ENCODE measurements at places on chromosomes 13 and 19. TPM values are rescaled to one million over a fixed set of nuclear protein-coding genes. Genes with fewer than 3 reads are reported as not detected.

EXOC3L2 gene
- 1.4 TPM for polyA plus RNA-seq

ZNF208 gene
- polyA plus RNA-seq = 1.2 TPM

ANKLE1 gene
- polyA plus RNA-seq = 0.42 TPM

CEACAM3 gene
- not detected for polyA plus RNA-seq

ZNF556 gene
- polyA plus RNA-seq = not detected

DKKL1 gene
- 4.0 TPM for polyA plus RNA-seq

MBD3L2B gene
- not detected for polyA plus RNA-seq

ERICH4 gene
- not detected for polyA plus RNA-seq

ATP4A gene
- polyA plus RNA-seq = not detected

FAAP24 gene
- 17.5 TPM for polyA plus RNA-seq

C1QTNF9B gene
- polyA plus RNA-seq = not detected

ZNF726 gene
- 4.5 TPM for polyA plus RNA-seq

CXCL17 gene
- 1.8 TPM for polyA plus RNA-seq

GRCh38 chr19:8601796-8602195 is 8.7 kb downstream of the ADAMTS10 start:
- DNase-seq = no peak

- no peak for DNase-seq
These were observed 768 bp downstream of the TMPRSS9 start for GRCh38 chr19:2360833-2361232.

GRCh38 chr19:38632476-38633213 is 13.7 kb downstream of the EIF3K start:
- no peak for DNase-seq

GRCh38 chr13:97384371-97384770 is 49.6 kb upstream of the RAP2A start:
- no peak for DNase-seq

DNA sequence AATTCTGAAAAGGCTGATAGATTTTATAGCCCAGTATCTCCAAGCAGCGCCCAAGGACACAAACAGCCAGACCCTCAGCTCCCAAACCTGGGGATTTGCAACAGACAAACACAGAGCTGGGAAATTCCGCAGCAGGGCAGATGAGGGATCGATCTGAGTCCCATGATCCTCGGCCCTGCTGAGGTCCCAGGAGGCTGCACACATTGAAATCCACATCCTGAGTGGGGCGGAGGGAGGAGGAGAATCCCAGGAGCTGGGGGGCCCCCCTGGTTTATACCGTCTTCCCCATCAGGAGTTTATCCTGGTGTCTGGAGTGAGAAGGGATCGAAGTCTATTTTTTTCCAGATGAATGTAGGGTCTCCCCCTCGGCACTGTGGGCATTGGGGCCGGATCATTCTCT is 49.3 kb downstream of the GNG7 start:
- no peak for DNase-seq

GRCh38 chr19:28985201-28985600 is 227.8 kb downstream of the UQCRFS1 start:
- no peak for DNase-seq

DNA sequence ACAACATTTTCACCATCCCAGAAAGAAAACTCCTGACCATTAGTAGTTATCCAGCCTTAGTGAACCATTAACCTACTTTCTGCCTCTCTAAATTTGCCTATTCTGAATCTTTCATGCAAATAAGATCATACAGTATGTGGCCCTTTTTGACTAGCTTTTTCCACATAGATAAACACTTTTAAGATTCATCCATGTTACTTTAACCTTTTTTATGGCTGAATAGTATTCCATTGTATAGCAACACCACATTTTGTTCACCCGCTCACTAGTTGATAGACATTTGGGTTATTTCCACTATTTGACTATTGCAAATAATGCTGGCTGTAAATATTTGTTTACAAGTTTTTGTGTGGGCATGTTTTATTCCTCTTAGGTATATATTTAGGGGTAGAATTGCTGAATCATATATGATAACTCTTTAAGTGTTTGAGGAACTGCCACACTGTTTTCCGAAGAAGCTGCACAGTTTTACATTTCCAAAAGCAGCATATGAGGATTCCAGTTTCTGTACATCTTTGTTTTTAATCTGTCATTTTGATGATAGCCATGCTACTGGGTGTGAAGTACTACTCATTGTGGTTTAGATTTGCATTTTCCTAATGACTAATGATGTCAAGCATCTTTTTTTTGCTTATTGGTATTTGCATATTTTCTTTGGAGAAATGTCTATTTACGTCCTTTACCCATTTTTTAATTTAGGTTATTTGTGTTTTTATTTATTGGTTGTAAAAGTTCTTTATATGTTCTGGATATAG is 17.1 kb downstream of the COG6 start:
- DNase-seq = no peak

DNA sequence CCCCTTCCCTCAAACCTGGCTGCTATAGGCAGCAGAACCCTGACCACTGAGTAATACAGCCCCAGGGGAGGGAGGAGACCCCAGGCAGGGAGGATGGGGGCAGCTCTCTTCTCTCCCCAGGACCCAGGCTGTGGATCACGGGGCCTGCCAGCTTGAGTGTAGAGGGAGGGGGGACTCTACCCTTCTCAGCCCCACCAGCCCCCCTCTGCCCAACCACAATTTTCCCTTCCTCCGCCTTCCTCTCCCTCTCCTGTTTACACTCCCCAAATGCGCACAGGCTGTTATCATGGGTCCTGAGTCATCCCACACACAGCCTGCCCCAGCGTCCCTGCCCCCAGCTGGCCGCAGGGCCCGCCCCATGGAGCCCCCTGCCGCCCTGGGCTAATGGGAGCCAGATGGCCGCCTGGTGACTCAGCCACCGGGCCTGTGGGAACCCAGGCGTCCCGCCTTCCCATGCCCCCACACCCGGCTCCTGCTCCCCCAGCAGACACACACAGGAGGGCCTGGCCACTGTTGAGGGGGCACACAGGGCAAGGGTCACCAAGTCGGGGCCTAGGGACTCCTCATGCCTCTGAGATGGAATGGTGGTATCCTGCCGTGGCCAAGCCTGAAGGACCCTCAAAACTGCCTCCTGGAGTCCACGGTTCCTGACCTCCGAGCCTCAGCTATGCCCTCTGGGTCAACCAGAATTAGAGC is 13.6 kb downstream of the CCDC97 start:
- DNase-seq = no peak

GRCh38 chr13:79226250-79226649 is 179.8 kb downstream of the RBM26 start:
- no peak for DNase-seq

DNA sequence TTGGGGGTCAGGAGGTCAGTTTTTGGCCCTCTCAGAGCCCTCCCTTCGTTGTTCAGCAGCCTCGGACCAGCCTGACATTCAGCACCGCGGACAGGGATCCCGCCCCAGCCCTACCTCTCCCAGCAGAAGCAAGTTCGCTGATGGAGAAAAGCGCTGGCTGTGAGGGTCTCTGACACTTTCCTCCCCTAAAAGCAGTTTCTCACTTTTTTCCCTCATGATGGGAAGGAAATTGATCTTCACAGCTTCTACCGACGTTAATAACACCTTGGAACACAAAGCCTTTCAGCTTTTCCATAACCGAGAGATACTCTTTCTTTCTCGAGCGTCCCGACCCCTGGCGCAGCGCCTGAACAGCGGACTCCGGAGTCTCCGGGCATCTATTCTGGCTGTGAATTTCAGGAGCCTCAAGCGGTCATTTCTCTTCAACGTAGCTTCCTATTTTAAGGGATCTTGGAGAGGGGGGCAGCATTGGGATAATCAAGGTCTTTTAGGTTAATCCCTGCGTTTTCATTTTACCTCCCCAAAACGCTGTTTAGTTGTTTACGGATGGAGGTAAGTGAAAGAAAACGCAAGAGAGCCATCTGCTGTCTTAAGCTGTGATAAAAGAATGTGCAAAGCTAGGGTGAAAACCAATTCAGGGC is 467.2 kb downstream of the ITGBL1 start:
- peak; percentile 78 for DNase-seq

DNA sequence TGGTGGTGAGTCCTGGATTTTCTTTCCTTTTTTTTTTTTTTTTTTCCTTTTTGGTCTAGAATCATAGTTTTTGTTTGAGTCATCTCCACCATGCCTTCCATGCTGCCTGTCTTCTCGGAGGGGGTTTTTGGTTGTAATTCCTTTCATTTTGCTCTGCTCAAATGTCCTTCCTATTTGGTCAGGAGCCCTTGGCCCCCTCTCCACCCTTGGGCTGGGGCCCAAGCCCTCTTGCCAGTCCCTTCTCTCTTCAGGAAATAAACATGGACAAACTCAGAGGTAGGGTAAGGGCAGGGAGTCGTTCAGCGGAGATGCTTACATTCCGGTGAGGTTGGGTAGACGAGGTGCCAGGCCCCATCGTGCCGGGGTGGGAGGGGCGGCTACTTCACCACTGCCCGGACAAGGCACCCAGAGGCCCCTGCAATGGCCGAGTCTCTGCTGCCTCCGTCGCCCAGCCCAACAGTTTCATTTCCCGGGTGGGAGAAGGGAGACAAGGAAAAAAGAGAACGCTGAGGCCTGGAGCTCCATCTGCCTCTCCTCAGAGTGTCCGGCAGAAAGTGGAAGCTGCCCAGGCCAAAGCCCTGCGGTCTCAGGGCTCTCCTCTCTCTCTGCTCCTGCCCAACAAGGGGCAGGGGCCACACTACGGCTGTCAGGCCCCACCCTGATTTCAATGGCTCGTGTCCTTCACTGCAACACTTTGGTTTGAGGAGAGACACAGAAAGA is 12.7 kb downstream of the ZNF574 start:
- no peak for DNase-seq

DNA sequence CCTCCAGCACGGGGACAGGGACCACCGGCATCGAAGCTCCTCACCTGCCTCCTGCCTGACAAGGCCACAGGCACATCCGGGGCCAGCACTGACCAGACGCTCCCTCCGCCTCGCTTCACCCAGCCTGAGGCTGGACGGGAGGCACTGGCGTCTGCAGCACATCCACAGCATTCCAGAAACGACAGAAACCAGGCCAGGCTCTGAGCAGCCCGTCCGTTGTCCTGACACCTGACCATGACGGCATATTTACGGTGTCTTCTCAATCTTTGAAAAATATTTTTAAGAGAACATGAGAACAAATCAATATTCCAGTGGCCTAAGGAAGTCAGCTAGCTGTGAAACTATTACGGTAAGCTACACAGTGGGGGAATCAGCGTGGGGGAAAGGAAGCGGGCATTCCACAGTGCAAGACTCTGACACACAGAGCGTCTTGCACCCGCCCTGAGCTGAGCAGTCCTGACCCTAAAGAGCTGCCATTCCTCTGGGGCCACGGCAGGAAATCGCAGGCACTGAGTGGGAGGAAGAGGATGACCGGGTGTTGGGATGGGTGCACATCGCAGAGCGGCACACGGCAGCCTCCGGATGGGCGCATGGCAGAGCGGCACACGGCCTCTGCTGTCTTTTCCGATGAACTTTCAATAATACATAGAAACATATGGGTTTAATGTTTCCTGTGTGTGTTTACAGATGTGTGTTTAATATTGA is 26.8 kb downstream of the RASA3 start:
- no peak for DNase-seq

DNA sequence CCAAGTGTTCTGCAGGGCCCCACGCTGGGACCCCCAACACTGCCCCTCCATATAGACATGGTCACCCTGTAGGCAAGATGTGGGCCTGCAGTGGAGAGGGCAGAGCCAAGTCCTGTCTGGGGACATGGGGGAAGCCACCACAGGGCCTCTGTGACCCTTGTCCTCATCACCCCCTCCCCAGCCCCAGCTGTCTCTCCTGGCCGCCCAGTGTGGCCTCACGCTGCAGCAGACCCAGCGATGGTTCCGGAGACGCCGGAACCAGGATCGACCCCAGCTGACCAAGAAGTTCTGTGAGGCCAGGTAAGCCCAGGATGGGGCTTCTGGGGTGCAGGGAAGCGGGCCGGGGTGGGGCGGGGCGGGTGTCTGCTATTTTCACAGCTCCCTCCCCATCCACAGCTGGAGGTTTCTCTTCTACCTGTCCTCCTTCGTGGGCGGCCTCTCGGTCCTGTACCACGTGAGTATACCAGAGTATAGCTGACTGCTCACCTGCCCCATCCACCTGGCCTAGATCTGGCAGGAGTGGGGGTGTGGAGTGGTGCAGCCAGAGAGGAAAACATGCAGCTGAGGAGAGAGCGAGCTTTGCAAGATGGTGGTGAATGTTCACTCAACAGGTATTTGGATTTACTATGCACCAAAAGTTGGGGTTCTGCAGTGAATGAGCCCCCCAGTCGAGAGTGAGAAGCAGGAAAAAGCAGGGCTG is 46.4 kb downstream of the CERS4 start:
- DNase-seq = no peak

- DNase-seq = no peak
These were observed 13.5 kb downstream of the ARRDC5 start for GRCh38 chr19:4889034-4889815.

Data from brain (organoid and tissue), 16 donors.